ENCODE measurements at places on chromosomes 11 and 22.

DNA sequence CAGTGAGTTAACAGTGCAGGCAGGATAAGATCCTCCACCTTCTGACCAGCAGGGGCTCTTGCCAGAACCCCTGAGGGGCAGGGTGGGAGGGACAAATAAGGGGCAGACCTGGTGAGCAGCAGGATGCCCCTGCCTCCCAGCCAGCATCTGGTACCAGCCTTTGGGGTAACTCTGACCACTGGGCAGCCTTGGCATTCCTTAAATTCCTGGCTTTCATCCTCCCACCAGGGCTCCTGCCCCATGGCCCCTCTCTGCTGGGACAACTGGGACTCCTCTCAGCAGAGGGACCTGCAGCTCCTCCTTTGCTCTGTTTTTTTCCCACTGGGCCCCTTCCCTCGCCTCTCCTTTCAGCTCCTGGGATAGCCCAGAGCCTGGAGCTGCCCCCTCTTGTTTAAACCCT lies 98.0 kb upstream of the CD82 start:
- no peak for DNase-seq

GRCh38 chr11:79062814-79063762 lies 377.7 kb downstream of the TENM4 start:
- no peak for DNase-seq

- DNase-seq: no peak
These were observed 21.4 kb upstream of the AMOTL1 start for GRCh38 chr11:94746721-94747120.

DNA sequence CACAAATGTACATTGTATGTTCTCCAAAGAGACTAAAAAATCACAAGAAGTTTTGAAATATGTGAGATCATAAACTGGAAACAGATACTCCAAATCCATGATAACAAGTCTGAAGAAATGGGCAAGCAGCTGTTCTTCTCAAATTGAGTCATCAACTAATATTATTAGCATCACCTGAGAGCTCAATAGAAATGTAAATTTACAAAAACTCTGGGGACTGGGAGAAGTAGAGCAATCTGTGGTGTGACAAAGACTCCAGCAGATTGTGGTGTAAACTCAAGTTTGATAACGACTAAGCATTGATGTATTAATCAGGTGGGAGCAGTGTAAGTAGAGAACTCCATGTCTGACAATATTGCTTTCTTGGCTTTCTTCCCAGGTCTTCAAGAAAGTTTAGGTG lies 53.2 kb downstream of the GLYATL1 start:
- no peak for DNase-seq

DNA sequence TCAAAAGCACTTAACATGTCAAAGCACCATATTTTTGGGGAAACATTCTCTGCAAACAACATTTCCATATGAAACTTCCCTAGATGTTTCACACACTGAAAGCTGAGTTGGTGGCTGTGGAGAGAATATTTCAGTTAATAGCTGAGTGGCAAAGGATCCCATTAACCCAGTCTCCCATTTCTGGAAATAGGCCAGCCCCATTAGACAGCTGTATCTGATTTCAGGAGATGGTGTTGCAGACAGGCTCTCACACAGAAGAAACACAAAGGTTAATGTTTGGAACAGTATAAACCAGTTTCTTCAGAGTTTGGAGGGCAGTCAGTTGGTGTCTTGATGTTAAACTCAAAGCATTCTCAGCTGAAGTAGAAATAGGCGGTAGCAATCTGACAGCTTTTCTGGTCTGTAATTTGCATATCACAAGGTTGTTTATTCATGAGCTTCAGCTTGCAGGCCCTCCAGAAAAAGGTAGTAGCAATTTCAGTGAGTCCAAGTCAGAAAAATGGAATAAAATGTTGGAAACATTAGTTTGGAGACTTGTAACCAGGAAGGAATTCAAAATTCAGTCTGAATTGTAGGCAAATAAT lies 15.5 kb upstream of the ZBTB44 start:
- no peak for DNase-seq

DNA sequence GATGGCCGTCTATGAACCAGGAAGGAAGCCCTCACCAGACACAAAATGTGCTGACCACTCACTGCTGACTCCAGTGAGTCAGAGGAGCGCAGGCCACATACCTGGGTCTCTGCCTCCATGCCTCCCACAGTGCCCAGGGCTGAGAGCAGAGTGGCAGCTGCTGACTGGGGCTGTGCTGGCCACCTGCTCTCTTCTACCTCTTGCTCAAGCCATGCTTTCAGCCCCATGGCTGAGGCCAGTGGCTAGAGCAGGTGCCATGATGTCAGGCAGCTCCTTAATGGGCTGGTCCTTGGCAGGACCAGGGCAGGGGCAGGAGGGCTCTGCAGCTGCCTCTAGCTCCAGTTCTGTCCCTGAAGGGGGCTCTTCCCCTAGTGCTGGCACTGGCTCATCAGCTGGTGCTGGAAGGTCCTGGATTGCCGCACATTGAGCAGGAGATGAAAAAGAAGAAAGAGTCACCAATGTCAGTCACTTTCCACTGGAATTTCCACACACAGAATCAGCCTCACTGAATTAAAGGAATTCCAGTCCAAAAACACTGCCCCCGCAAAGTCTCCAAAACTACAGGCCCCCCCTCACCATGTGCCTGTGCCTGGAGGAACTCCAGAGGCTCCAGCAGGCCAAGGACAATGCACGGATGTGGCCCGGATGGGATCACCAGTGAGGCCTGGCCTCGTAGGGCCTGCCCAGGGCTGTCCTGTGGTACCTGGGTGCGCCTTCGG lies 86.4 kb downstream of the GGTLC2 start:
- DNase-seq: peak; percentile 38

- no peak for DNase-seq
These were observed 192.8 kb upstream of the SORL1-AS1 start for GRCh38 chr11:121645596-121645995.

- no peak for DNase-seq
These were observed 170.4 kb downstream of the ETS1 start for GRCh38 chr11:128416976-128417375.

DNA sequence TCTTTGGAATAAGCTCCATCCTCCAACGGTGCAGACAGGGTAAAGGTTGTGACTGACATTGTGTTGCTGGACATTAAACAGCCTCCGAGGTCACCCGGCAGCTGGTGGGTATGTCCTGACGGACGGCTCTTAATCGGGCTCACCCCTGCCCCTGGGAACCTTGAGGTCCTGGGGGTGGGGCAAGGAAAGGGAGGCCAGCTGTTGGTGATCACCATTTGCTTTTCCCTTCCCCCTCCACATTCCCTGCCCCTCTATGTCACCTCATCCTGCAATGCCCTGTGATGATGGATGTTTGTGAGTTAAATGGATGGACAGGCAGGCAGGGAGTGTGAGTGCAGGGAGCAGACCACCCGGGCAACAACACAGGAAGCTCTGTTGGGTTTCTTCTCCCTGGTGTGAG lies 26.3 kb downstream of the APLNR start:
- DNase-seq: no peak

GRCh38 chr11:11533751-11534150 lies 88.1 kb downstream of the GALNT18 start:
- DNase-seq: no peak

All from activated CD8-positive, alpha-beta memory T cell treated with anti-CD3 and anti-CD28 coated beads, Interleukin-2, amount 50 U/mL, for 48 hours (primary cell).